Choroid plexus epithelial cell (primary cell): ENCODE measurements at places on chromosomes 1 and 21.

GRCh38 chr1:178927003-178927402, 56.1 kb upstream of the ANGPTL1 start:
- no peak for DNase-seq

DNA sequence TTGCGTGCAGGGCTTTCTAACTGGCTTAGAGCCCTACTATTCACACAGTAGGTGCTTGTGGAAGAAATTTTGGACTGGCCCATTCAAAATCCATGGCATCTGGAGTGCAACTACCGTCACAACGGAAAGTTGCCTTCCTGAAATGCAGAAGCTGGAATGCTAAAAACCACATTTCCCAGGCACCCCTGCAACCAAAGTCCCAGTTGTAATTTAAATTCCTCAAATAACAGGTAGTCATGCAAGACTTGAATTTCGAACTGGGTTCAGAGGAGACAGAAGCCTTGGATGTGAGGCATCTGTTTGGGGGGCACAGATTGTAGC, 186.7 kb downstream of the TOMM20 start:
- DNase-seq: no peak

- peak; percentile 98 for DNase-seq
These were observed 137.8 kb downstream of the PTPRC start for GRCh38 chr1:198776602-198777029.

DNA sequence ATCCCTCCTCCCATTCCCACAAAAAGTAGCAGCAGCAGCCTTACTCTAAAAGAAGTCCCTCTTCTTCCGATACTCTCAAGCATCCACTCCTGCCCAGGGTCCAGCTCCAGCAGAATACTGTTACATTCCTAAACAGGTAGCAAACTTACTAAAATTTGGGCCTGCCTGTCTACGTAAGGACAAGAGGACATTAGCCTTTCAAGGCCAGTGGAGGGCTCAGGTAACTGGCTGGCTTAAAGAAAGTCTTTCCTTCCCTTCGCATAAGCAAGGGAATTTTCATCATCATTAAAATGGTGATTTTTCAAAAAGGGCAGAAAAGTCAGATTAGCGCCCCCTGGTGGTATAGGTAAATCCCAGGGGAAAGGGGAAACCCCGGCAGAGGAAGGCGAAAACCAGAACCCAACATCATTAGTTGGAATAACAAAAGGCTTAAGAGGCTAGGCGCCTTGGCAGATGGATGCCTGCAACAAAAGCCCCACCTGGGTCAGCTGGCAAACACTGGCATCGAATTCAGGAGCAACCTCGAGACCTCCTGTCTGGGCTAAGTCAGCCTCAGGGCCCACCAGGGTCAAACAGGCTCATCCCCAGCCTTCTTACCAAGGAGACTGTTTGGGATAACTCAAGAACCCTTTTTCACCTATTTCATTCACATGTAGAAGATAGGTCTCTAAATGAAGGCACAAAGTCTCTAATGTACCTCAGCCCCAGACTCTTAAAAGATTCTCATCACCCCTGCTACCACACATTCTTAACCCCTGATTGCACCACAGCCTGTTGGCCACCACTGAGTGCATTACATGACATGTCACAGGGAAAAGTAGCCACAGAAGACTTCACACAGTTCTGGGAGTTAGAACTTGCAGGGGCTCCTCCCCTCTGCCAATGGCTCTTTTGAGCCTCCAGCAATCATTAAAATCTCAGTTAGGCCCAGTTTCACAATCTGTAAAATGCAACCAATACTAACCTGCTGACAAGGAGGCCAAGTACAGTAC, 36.7 kb downstream of the ERI3 start:
- peak; percentile 60 for DNase-seq

DNA sequence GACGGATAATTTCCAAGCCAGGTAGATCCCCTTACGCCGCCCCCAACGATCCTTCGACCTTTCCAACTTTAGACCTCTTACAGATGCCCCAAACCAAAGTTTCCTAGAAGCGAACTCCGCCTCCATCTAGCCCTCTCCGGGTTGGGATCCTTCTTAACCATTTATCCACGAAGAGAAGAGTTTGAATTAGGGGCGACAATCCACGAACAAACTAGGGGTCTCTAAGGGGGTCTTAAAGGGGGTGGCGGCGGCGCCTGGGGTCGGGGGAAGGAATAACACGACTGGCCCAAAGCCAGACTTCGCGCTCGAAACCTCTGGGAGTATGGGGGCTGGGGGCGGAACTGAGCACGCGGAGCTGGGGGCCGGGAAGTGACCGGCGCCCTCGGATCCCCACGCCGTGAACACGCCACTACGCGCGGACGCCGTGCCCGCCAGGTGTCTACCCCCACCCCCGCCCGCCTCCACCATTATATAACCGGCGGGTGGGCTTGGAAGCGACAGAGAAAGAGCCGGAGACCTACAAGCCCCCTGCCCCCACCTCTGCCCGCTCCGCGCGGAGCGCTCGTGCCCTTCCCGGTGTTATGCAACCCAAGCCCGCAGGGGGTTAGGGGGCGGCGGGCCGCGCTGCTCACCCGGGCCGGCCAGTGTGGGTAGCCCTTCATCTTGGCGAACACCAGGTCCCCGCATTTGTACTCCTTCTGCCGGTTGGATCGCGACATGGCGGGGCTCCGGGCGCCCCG, 594 bp downstream of the HDGF start:
- no peak for DNase-seq

DNA sequence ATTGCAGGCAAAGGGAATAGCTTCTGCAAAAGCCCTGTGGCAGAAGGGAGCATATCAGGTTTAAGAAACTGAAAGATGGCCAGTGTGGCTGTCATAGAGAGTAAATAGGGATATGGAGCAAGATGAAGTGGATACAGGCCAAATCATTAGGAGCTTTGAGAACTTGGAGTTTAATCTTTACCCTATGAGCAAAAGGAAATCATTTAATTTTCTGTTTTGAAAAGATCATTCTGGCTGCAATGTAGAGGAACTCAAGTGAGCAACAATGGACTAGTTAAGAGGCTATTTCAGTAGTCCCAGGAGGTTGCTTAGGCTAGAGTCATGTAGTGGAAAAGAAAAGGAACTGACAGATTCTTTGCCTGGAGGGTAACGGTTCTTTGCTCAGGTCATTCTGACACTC, 47.2 kb downstream of the RAP1A start:
- DNase-seq: no peak

- DNase-seq: no peak
These were observed 4.0 kb downstream of the FAAP20 start for GRCh38 chr1:2190491-2190976.

- DNase-seq: no peak
These were observed 52.7 kb upstream of the GPR153 start for GRCh38 chr1:6313393-6314200.

DNA sequence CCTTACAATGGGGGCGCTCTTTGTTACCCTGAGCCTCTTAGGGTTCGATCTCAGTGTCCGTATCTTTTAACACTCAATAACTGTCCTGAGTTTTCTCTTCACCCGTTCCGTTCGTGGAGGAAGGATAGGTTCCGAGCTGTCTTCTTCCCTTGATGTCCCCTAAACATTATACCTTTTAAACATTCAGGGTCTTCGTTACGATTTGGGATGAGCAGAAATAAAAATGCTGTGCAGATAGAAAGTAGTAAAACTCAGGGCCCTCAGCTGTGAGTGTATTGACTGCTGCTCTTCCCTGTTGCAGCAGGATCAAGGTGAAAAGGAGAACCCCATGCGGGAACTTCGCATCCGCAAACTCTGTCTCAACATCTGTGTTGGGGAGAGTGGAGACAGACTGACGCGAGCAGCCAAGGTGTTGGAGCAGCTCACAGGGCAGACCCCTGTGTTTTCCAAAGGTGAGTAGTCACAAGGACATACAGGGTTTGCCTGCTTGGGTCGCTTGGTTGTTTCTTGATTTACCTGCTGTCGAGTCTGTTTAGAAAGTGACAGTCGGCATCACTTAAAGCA, 784 bp downstream of the RPL11 start:
- DNase-seq: peak; percentile 17

DNA sequence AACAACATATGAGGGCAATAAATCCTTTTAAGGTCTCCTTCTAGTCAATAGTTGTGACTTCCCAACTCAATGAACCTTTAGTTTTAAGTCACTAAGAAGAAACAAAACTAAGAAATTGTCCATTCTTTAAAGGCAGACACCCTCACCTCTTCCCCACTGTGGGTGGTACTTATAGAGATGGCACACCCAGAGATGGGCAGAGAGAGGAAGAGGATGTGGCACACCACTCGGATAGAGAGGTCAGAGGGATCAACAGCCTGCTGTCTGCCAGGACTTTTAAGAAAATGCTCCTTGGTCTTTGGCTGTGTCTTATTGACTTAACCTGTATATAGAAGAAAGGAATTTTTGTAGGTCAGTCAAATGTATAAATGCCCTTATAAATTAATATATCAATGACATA, 45.1 kb downstream of the FASLG start:
- DNase-seq: no peak

GRCh38 chr1:107277022-107277421, 136.2 kb downstream of the NTNG1 start:
- DNase-seq: peak; percentile 72

DNA sequence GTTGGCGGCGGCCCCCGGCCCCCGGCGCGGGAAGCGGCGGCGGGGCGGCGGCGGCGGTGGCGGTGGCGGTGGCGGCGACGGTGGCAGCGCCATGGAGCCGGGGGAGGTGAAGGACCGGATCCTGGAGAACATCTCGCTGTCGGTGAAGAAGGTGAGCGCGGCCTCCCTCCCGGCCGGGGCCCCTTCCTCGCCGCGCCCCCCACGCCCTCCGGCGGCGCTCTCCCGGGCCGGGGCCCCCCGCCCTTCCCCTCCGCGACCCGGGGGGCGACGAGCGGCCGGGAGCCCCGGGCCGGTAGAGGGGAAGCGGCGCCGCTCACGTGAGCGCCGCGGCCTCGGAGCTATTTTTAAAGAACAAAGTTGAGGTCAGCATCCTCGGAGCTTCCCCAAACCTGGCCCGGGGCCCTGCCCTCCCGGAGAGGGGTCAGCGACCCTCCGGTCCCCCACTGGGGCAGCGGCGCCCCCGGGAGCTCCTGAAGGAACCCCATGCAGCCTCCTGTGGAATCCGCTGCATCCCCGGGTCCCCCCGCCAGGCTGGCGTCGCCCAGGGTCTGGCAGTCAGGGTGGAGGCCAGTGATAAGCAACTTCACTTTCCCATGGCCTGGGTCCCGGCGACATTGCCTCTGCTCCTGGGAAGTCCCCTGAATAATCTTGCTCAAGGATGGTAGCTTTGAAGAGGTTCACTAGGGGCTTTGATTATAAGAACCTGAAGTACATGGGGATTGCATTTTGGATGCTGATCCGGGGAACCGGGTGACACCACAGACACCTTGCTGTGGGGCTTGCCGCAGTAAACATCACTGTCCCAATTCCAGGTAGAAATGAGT, 560 bp downstream of the PLEKHM2 start:
- DNase-seq: no peak

DNA sequence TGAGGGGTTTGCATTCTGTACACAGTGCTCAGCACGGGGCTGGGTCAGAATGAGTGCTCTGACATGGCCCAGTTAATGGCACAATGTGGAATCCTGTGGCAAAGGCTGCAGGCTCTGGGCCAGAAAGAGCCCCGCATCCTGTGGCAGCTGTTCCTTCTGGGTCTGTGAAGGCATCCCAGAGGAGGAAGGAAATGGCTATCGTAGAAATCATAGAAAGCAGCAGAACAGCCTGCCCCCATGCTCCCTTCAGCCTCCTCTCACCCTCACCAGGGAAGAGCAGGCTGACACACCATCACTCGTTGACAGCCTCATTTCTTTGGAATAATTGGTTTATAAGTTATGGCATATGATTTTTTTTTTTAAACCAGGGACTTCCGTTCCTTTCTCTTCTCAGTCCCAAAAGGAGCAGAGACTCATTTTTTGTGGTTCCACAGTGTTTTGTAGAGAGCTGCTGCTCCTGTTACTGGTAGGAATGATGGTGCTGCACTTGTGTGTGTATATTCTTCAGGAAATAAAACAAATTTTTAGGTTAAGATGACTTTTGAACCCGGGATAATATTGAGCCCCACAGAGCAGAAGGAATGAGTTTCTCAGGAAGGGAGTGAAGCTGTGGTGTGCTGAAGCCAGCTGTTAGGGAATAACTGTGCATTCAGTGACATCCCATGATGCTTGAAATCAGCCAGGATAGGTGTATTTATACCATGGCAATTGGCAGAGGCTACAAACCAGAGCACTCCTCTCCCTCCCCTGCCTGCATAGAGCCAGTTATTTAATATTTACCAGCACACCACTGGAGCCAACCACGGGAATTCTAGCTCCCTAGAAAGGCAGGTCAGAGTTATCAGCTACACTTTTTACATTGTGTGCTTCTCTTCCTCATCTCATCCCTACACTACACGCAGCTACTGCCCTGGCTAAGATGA, 32.0 kb downstream of the PLXNA2 start:
- no peak for DNase-seq

DNA sequence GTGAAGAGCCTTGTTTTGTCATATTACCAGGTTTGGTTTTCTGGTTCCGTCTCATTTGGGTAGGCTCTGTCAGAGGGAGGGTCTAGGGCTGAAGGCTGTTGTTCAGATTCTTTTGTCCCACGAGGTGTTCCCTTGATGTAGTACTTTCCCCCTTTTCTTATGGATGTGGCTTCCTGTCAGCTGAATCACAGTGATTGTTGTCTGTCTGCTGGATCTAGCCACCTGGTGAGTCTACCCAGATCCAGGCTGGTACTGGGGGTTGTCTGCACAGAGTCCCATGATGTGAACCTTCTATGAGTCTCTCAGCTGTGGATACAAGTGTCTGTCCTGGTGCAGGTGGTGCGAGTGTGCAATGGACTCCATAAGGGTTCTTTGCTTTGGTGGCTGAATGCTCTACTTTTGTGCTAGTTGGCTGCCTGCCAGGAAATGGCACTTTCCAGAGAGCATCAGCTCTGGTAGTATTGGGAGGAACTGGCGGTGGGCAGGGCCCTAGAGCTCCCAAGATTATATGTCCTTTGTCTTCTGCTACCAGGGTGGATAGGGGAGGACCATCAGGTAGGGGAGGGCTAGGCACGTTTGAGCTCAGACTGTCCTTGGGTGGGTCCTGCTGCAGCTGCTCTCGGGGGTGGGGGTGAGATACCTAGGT, 246.0 kb downstream of the RYR2 start:
- no peak for DNase-seq

GRCh38 chr1:27058966-27059669, 46.5 kb upstream of the TENT5B start:
- no peak for DNase-seq

- DNase-seq: no peak
These were observed 5.9 kb downstream of the RUSC1 start for GRCh38 chr1:155326631-155327037.

GRCh38 chr1:247435030-247435758, 19.2 kb downstream of the NLRP3 start:
- no peak for DNase-seq
